Gastroesophageal sphincter (tissue), 4 donors: ENCODE measurements at places on chromosomes 2 and 18.
A peak's percentile ranks its signal among the peaks of the same experiment; 100 is the strongest.

GRCh38 chr2:80393991-80394390 lies 89.4 kb upstream of the LRRTM1 start:
- no peak overlapping the region for H3K27ac ChIP-seq
- no peak overlapping the region for H3K4me3 ChIP-seq
- H3K36me3 ChIP-seq = no peaks in the 10 kb centered on the region

- no peak overlapping the region for H3K4me3 ChIP-seq
- no peak overlapping the region for H3K27ac ChIP-seq
- no peaks in the 10 kb centered on the region for H3K4me1 ChIP-seq
- no peak for ATAC-seq
- no peaks in the 10 kb centered on the region for H3K27me3 ChIP-seq
Observed at GRCh38 chr2:178679891-178680290, 127.3 kb downstream of the TTN start.

- H3K4me3 ChIP-seq = no peak overlapping the region
- no peaks in the 10 kb centered on the region for H3K27me3 ChIP-seq
- no peaks in the 10 kb centered on the region for H3K36me3 ChIP-seq
- H3K4me1 ChIP-seq = peaks cover 22% of the 10 kb centered on the region
- no peak overlapping the region for H3K27ac ChIP-seq
- no peak for ATAC-seq
Observed at GRCh38 chr2:100744184-100744583, 75.8 kb upstream of the NPAS2 start.

- peaks cover 4% of the 10 kb centered on the region for H3K4me1 ChIP-seq
- no peak overlapping the region for H3K27ac ChIP-seq
- H3K36me3 ChIP-seq = no peaks in the 10 kb centered on the region
- ATAC-seq = no peak
Observed at GRCh38 chr2:583666-584065, 93.5 kb downstream of the TMEM18 start.

DNA sequence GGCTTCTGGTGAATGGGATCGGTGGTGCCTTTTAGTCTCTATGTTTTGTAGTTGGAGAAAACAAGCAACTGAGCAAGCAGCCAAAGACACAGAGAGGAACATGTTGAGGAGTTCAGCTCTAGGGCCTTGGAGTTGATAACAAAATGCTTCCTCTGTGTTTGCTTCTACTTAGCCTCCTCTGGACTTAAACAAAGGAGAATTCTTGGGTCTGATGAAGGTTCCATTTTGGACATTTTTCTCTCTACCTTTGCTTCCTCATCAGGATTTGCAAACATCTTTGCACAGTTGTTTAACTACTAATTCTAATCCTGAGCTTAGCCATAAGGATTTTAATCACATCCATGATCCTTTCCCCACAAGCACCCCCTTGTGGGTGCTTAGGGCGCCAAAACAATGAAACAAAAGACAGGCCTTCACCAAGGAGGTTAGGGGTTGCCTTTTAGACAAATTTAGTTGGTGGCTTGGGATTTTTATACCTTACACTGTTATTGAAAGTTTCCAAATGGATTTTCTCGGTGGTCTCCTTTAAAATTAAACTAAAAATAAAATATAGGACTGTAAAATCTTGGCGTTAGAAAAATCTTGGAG lies 148.5 kb upstream of the SATB2 start:
- H3K36me3 ChIP-seq = no peaks in the 10 kb centered on the region
- no peak overlapping the region for H3K27ac ChIP-seq
- H3K4me3 ChIP-seq = no peak overlapping the region
- no peak for ATAC-seq
- H3K4me1 ChIP-seq = no peaks in the 10 kb centered on the region
- peaks cover 15% of the 10 kb centered on the region for H3K27me3 ChIP-seq

- H3K4me3 ChIP-seq = no peak overlapping the region
- H3K4me1 ChIP-seq = no peaks in the 10 kb centered on the region
- no peak overlapping the region for H3K27ac ChIP-seq
- ATAC-seq = no peak
- H3K27me3 ChIP-seq = peaks cover 8% of the 10 kb centered on the region
Observed at GRCh38 chr2:234363647-234364294, 133.1 kb downstream of the ARL4C start.

DNA sequence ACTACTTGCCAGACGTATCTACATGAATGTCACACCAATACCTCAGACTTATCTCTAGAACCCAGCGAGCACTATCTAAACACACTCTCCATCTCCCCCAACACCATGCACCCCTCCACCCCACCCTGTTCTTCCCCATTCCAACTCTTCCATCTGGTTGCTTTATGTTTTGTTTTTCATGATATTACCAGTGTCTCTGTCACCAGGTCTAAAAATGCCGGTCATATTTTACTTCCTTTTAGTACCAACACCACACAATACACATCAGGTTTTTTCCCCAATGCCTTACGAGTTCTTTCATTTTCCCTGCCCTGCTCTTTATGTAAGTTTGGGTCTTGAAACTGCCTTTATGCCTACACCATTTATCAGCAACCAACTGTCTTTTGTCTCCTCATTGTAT lies 10.2 kb upstream of the ITGA4 start:
- no peak overlapping the region for H3K4me3 ChIP-seq
- H3K4me1 ChIP-seq = peaks cover 5% of the 10 kb centered on the region
- no peaks in the 10 kb centered on the region for H3K36me3 ChIP-seq
- no peak for ATAC-seq
- no peaks in the 10 kb centered on the region for H3K27me3 ChIP-seq
- no peak overlapping the region for H3K27ac ChIP-seq

- no peak within 1 kb of the TSS for H3K27ac ChIP-seq
- H3K27me3 ChIP-seq = peaks cover 56% of the 10 kb centered on the region
- no peaks in the 10 kb centered on the region for H3K4me1 ChIP-seq
- H3K36me3 ChIP-seq = no peaks in the 10 kb centered on the region
- H3K4me3 ChIP-seq = peak within 1 kb of the TSS; percentile 23
Observed at GRCh38 chr2:124025171-124025580, at the start of gene CNTNAP5. CNTNAP5 (plus strand) TSS chr2:124025287; CDS start chr2:124025651, 364 bp downstream.

DNA sequence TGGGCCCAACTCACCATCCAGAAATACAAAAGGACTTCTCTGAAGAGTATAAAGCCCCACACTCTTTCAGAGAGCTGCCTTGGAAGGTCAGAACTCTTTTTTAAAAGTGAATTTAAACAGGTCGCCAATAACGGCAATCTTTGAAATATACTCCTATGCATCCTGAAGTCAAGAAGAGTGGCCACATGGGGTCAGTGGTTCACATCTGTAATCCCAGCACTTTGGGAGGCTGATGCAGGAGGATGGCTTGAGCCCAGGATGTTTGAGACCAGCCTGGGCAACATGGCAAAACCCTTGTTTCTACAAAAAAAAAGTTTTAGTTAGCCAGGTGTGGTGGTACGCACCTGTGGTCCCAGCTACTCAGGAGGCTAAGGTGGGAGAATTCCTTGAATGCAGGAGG lies 68.1 kb upstream of the FZD7 start:
- H3K27me3 ChIP-seq = no peaks in the 10 kb centered on the region
- H3K36me3 ChIP-seq = no peaks in the 10 kb centered on the region
- no peak overlapping the region for H3K4me3 ChIP-seq
- H3K4me1 ChIP-seq = no peaks in the 10 kb centered on the region

DNA sequence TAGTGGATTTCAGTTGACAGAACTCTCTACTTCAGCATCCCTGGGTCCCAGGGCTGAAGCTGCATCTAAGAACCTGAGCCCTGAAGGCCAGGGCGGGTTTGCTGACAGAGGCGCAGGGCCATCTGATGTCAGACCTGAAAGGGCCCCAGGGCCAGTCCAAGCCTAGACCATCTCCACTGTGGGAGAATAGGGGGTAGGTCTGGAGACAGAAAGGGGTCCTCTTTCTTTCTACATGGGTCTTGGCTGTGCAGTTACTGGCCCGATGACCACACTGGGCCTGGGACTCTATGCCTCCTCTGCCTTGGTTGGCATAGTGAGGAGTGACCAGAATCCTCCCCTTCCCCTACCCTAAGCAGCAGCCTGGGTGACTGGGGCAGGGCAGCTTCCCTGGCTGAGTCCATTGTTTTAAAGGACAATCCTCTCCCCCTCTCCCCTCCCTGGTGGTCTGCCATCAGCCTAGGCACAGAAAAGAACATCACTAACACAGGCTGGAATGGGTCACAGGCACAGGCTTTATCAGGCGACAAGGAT lies 34.5 kb downstream of the HS1BP3 start:
- peaks cover 90% of the 10 kb centered on the region for H3K4me1 ChIP-seq
- no peak overlapping the region for H3K4me3 ChIP-seq
- no peaks in the 10 kb centered on the region for H3K27me3 ChIP-seq

DNA sequence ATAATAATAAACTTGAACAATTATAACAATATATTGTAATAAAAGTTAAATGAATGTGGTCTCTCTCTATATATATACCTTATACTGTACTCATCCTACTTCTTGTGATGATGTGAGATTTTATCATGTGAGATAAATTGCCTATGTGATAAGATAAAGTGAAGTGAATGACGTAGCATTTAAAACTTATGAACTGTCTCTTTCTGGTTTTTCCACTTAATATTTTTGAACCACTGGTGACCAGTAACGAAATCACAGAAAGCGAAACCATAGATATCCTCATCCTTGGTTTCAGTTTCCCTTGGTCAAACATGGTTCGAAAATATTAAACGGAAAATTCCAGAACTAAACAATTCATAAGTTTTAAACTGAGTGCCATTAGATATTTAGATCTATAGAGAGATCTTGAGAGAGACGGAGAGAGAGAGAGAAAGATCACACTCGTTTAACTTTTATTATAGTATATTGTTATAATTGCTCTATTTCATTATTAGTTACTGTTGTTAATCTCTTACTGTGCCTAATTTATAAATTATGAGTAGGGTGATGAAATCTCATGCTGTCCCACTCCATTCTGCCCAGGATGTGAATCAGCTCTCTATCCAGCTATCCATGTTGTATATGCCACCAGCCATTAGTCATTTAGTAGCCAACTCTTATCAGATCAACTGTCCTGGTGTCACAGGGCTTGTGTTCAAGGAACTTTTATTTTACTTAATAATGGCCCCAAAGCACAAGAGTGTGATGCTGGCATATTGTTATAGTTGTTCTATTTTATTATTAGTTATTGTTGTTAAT lies 156.8 kb downstream of the THADA start:
- no peak overlapping the region for H3K27ac ChIP-seq
- H3K4me3 ChIP-seq = no peak overlapping the region
- no peaks in the 10 kb centered on the region for H3K36me3 ChIP-seq
- H3K4me1 ChIP-seq = no peaks in the 10 kb centered on the region

DNA sequence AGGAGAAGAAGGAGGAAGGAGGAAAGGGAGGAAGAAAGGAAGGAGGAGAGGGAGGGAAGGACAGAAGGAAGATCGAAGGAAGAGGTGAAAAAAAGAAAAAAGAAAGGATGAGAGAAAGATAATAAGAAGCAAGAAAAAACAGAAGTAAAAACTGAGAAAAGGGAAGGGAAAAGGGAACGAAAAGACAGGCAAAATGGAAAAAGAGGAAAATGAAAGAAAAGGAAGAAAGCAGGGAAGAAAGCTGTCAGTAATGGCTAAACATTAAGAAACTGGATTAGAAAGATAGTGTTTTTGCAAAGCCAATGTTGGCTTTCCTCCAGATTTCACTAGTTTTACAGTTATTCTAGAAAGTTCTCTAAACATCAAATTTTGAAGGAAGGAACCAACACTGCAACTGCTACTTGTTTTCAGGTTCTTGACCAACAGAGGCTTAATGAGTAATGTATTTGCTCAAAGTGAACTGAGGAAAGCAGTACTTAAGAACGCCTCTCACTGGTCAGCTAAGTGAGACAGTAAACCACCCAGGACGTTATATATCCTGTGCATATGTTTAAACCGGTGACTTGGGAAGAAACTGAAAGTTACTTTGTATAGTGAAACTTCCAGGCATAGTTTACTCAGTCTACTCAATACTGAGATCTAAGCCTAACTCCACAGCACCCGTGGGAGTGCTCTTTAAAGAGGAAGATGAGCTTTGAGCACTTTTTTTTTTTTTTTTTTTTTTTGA lies 286.2 kb upstream of the TRIB2 start:
- H3K36me3 ChIP-seq = no peaks in the 10 kb centered on the region
- ATAC-seq = no peak
- no peaks in the 10 kb centered on the region for H3K4me1 ChIP-seq
- no peaks in the 10 kb centered on the region for H3K27me3 ChIP-seq
- no peak overlapping the region for H3K4me3 ChIP-seq
- no peak overlapping the region for H3K27ac ChIP-seq

- H3K4me1 ChIP-seq = no peaks in the 10 kb centered on the region
- no peak overlapping the region for H3K4me3 ChIP-seq
- H3K27ac ChIP-seq = no peak overlapping the region
Observed at GRCh38 chr2:171587567-171587966, 65.3 kb downstream of the CYBRD1 start.

DNA sequence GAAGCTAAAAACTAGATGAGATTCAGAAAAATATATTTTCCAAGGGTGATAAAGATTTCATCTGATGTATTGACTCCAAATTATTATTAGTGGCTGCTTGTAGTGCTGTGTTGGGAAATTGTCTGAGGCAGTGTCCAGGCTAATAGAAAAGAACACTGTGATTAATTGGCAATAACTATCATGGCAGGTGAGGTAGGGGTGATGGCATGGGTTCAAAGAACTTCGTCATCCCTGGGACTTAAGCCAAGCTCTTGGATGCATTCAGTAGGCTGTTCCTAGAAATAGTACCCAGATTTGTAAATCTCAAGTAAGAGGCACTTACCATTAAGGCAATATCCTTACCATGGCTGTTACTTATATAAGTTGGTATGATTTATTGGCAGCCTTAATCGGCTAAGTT lies 13.2 kb upstream of the RAPGEF4 start:
- peaks cover 11% of the 10 kb centered on the region for H3K27me3 ChIP-seq
- no peaks in the 10 kb centered on the region for H3K36me3 ChIP-seq
- ATAC-seq = no peak
- no peak overlapping the region for H3K4me3 ChIP-seq
- no peak overlapping the region for H3K27ac ChIP-seq

DNA sequence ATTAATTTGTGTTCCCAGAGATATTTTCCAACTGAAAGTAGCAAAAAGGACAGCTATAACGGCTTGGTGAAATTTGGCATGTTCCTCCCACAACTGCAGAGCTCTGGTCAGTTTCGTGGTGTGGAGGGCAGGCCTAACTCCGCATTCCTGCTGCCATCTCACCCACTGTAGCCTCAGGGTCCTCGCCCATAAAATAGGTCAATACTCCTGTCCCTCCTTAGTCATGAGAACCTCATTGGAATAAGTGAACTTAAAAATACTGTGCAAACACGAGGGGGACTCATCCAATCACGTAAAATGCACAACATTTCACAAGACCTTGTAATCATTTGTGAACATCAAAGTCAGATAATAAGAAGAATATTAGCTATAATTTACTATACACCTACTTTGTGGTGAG lies 143.5 kb upstream of the NCKAP5 start:
- H3K36me3 ChIP-seq = no peaks in the 10 kb centered on the region
- H3K4me3 ChIP-seq = no peak overlapping the region
- H3K27ac ChIP-seq = no peak overlapping the region
- no peaks in the 10 kb centered on the region for H3K4me1 ChIP-seq
- H3K27me3 ChIP-seq = no peaks in the 10 kb centered on the region
